Smooth muscle cell of the pulmonary artery (primary cell): ENCODE measurements at places on chromosomes 3 and 15. TPM values are rescaled to one million over a fixed set of nuclear protein-coding genes. Genes with fewer than 3 reads are reported as not detected.

Gene GOLGA6L9
- total RNA-seq: 1.5 and 2.2 TPM in 2 replicates

Gene ALDH1A3
- 7.4 and 31.0 TPM in 2 replicates for total RNA-seq

Gene SPATA16
- total RNA-seq: not detected in 2 replicates

Gene PDZRN3
- total RNA-seq: 26.0 and 49.3 TPM in 2 replicates

Gene ZSCAN29
- 16.7 and 17.8 TPM in 2 replicates for total RNA-seq

Gene ZNF502
- total RNA-seq: 3.8 and 3.9 TPM in 2 replicates

Gene CPLX3
- not detected in 2 replicates for total RNA-seq

Gene FAM81A
- total RNA-seq: 0.20 and 0.33 TPM in 2 replicates

Gene FEZF2
- not detected in 2 replicates for total RNA-seq

Gene TRAT1
- not detected in 2 replicates for total RNA-seq

Gene MESP2
- total RNA-seq: 0.66 and 0.78 TPM in 2 replicates

Gene CDC25A
- total RNA-seq: 2.3 and 2.5 TPM in 2 replicates

Gene PODXL2
- 5.4 and 6.5 TPM in 2 replicates for total RNA-seq

Gene TRPC1
- total RNA-seq: 35.5 and 37.3 TPM in 2 replicates
